Epithelial cell of esophagus (primary cell): ENCODE measurements at places on chromosomes 12 and 14.

DNA sequence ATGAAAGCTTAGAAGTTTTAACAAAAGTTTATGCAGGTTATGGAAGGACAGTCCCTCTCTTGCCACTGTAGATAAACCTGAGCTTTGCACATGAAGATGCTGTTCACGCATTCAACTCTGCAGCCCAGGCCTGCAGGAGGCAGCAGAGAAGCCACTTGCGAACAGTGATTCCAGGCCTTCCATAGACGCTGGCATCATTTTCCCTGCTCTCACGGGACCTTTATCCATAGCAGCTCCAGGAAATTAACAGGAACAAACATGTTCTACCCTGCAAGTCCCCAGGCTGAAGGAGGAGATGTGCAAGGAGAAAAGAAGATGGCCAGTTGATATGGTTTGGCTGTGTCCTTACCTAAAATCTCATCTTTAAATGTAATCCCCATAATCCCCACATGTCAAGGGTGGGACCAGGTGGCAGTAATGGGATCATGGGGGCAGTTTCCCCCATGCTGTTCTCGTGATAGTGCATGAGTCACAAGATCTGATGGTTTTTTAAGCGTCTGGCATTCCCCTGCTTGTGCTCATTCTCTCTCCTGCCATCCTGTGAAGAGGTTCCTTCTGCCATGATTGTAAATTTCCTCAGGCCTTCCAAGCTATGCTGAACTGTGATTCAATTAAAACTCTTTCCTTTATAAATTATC is 2.0 kb downstream of the ERP27 start:
- DNase-seq, result peak; percentile 59

- peak; percentile 82 for DNase-seq
Measured at GRCh38 chr12:110826592-110827200, 20.1 kb upstream of the CCDC63 start.

DNA sequence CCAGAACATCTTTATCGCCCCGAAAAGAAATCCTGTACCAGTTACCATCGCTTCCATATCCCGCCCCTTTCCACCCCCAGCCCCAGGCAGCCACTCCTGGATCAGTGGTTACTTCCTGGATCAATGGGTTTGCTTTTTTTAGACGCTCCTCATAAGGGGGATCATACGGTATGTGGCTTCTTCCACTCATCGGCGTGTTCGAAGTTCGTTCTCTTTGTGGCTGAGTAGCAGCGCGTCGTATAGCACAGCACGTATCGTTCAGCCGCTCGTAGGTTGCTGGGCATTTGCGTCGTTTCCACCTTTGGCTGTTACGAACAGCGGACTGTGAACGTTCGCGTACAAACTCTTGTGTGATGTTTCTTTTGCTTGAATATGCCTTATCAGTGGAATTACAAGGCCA is 1.8 kb downstream of the NOC4L start:
- no peak for DNase-seq

DNA sequence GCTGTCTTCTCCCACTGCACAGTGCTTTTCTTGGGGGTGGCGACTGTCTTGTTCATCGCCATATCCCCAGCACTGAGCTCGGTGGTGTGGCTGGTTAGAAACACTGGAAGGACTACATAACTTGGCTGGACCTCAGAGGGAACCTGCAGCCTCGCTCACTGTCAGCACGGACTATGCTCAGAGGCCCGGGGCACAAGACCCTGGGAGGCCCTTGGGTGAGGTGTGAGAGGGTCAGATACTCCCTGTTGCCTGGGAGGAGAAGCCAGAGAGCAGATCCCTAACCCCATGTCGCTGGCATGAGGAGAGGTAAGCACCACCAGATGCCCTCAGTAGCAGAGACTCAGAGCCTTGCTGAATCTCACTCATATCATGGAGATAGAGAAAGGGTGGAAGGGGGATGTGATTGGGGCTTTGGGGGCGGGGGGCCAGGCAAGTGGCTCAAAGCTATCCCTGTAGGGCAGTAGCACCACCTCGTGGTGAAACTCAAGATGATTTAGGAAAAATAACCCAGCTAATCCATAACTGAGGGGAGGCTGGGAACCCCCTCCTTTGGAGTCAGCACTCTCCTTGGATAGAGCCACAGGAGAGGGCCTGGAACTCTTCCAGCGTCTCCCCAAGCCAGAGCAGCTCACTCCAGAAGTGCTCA is 18.7 kb upstream of the HDAC7 start:
- peak; percentile 55 for DNase-seq

DNA sequence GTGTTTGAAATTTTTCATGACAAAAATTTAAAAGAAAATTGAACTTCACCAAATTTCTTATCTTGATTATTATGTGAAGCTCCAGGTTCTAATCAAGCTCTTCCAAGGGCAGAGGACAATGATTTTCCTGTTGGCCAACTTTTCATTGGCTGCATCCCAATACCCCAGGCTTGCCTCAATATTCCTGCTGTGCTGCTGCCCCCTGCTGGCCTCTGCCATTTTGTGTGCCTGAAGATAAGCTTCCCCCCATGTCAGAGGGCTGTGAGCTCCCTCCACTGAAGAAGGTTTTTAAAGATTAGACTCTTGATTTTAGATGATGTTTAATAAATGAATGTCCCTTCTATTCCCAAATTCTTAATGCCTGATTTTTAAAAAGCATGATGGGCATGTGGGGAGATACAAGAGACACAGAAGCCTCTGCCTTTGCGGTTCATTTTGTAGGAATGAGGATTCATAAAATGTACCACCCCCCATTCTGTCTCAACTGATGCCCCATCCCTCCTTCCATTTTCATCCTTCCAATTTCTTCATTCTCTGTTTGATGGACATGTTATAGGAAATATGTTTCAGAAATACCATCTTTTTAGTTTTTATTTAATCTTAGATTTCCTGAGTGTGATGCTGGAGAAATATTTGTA is 76.7 kb upstream of the RGS6 start:
- peak; percentile 80 for DNase-seq

DNA sequence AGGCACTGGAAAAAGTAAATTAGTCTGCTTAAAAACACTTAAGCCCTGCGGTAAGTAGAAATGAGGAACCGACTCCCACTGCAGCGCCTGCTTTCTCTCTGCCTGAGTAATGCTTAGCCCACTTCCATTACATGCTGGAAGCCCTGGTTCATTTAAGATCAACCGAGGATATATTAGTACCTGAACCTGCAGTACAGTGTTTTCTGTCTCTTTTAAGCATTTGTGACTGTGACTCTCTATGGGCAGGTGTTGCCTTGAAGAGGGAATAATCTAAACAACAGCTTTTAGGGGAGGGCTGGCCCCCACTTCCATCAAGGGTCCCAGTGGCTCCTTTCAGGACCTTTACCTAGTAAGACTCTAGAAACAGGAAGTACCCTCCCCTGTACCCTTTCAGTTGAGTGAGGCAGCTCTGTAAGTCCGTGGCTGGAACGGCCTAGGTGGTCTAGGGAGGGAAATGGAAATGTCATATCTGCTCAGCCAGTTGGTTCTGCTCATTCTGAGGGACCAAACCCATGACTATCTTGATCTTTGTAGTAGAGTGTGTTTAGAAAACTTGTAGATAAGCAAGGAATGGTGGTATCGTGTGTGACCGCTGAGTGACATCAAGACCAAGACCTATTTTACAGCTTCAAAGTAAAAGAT is 56.2 kb downstream of the FNTB start:
- no peak for DNase-seq

- no peak for DNase-seq
Measured at GRCh38 chr12:28223025-28223554, 32.8 kb downstream of the CCDC91 start.

DNA sequence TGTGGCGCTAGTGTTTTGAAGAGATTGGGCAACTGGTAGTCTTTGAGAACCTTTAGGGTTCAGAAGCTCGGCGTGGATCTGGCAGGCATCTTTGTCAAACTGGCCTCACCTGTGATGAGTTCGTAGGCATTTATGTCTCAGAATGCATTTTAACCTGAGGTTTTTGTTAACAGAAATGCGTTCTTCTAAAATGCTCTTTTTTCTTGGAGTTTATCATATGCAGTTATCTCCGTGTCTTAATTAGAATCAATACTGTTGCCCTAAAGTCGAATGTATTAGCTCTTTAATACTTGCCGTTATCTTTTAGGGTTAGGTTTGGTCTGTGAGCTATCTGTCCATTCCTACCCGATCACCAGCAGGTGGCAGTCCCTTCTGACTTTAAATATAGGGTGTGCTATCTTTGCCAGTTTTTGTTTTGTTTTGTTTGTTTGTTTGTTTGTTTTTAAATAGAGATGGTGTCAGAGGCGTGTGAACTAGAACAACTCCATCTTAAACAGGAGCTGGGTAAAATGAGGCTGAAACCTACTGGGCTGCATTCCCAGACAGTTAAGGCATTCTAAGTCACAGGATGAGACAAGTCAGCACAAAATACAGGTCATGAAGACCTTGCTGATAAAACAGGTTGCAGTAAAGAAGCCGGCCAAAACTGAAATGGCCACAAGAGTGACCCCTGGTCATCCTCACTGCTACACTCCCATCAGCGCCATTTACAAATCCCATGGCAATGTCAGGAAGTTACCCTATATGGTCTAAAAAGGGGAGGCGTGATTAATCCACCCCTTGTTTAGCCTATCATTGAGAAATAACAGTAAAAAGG is 1.4 kb downstream of the ATF1 start:
- peak; percentile 76 for DNase-seq

DNA sequence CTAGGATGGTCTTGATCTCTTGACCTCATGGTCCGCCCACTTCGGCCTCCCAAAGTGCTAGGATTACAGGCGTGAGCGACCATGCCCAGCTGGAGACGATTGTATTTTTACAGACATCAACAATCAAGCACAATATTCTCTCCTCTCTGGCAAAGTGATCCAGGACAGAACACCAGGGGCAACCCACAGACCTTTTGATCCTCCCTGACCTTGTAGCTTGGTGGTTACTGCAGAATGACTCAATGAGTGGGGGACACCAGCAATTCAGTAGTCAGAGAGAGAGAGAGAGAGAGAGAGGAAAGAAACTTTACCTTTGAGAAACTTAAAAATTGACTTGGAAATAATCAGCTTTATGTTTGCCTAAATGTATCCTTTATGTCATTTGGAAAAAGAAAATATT is 51.2 kb downstream of the DRAM1 start:
- DNase-seq, result no peak

GRCh38 chr12:15220451-15220850 is 766 bp downstream of the RERG start:
- DNase-seq, result no peak

GRCh38 chr12:66398931-66399910 is 96.9 kb downstream of the HELB start:
- peak; percentile 30 for DNase-seq

DNA sequence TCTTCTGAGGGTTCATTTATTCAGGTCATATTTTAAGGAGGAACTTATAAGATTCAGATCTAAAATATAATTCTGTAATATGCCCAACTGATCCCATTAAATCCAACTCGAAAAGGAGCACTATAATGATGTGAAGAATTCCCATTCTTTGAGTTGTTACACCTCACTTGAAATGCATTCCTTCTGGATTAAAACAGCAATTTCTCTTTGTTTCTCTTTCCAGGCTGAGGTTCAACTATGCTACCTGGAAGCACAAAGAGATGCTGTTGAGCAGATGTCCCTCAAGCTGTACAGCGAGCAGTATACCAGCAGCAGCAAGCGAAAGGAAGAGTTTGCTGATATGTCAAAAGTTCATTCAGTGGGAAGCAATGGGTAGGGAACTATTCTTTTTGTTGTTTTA is 260.6 kb upstream of the NPAS3 start:
- no peak for DNase-seq

- peak; percentile 11 for DNase-seq
Measured at GRCh38 chr12:18752280-18752920, 14.5 kb downstream of the CAPZA3 start.

- DNase-seq, result no peak
Measured at GRCh38 chr12:95054206-95054605, 19.2 kb downstream of the NR2C1 start.

GRCh38 chr14:24155100-24155499 is 6.0 kb upstream of the IRF9 start:
- DNase-seq, result no peak

- peak; percentile 66 for DNase-seq
Measured at GRCh38 chr12:69388371-69388770, 28.8 kb downstream of the YEATS4 start.

GRCh38 chr12:14364583-14365271 is 755 bp upstream of the ATF7IP start:
- no peak for DNase-seq

DNA sequence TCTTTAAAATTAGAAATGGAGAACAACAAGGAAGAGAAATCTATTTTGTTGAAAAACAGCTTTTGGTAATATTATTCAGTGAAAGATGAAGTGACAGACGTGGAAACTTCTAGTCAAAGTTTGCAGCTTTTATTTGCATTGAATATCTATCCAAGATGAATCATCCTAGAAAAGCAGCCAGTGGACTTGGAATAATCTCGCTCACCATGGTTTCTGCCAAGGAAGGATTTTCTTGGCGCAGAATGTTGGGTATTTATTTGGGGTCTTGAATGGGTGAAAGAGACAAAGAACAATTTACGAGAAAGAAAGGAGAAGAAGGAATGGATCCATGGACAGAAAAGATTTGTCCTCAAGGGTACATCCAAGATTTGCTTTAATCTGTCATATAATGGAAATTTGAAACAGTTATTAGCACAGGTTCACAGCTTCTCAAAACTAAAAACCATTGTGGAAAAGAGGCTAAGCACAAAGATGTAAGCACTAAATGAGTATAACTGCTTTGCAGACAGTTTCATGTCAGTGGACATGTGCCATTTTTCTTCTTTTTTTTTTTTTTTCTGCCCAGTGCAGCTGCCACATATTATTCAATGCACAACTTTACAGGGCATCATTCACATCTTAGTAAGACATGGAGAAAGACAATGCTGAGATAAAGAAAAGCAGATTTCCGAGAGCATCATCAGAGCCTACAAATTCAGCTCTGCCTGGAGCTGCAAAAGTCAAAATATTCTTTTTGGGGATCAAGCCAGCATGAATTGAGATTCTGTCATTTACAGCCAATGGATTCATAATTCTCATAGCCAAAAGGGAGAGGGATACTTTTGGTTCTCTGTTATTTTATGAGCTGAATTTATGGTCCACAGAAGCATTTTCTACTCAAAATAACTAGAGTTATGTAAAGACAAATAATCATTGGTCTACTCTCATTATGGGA is 333.7 kb downstream of the DAD1 start:
- DNase-seq, result no peak

DNA sequence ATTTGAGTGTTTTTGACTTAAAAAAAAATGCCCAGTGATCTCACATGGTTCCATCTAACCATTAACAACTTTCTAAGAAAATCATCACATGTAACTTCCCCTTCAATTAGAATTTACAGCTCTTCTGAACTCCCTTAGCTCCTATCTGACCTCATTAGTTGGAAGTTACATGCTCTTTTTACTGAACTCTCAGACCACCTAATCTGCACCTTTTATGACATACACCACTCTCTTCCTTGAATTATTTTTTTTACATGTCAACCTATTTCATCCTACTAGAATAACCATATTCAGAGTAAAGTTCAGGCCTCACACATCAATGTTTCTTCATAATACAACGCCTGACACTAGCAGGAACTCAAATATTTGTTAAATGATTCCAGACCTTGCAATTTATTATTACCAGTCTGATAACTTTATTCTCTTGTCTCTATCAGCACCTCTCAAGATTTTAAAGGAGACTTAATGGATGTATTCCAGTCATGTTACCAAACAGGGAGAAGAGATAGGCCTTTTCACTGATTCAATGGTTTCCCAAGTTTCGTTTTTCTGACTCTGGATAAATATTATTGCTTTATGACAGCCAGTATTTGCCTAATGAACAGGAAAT is 21.0 kb downstream of the EGLN3 start:
- no peak for DNase-seq

GRCh38 chr12:4615667-4616066 is 33.2 kb downstream of the AKAP3 start:
- DNase-seq, result no peak

GRCh38 chr14:88168498-88169165 is 154.4 kb downstream of the KCNK10 start:
- DNase-seq, result peak; percentile 42

- peak; percentile 22 for DNase-seq
Measured at GRCh38 chr14:106652494-106652893, 1126.1 kb downstream of the TMEM121 start.
